Ascending aorta (tissue), 2 donors: ENCODE measurements at places on chromosomes 5 and 9.

DNA sequence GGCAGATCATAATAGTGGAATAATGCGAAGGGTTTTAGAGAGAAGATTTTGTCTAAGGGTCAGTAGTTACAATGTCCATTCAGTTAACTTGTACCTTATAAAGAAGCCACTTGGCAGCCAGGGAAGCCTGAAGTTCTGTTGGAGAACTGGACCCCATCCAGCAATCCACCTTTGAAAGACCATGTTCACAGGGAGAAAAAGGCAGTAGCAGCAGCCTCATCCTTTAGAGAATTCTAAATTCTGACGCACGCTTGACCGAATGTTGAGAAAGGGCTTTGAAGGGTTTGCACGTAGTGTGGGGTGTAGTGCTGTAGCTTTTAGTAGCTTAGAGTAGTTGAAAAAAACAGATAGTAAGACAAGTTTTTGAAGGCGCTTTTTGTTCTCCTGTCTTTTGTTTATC lies 42.8 kb downstream of the MCCC2 start:
- DNase-seq: no peak

GRCh38 chr9:88653911-88654310 lies 118.9 kb downstream of the NXNL2 start:
- no peak for DNase-seq

- DNase-seq: no peak
Observed at GRCh38 chr5:15571081-15571480, 71.1 kb downstream of the FBXL7 start.

- DNase-seq: no peak
Observed at GRCh38 chr9:9992936-9993335, 619.9 kb downstream of the PTPRD start.

GRCh38 chr5:55102348-55102747 lies at the start of gene GZMA:
TSS of gene GZMA (plus strand) at chr5:55102646. CDS start at chr5:55102683, 37 bp downstream.
- no peak for DNase-seq

DNA sequence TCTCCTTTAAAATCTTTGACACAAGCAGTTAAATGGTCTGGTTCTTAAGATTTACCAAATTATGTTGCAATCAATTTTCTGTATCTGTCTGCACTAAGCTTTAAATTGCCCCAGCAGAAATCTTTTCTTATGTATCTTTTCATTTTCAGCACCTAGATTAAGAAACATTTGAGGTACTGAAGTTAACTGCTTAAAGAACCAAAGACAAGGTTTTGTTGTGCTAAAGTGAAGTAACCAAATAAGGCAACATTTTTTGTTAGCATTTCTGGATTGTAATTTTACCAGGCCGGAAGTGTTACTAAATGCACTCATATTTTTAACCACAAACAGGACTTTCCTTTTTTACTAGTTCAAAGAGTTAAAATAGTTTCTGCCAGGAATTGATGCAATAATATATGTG lies 24.1 kb upstream of the MTAP start:
- DNase-seq: no peak

- DNase-seq: peak; percentile 48
Observed at GRCh38 chr5:180639741-180640610, 9.4 kb downstream of the FLT4 start.
